ENCODE measurements at places on chromosomes 1 and 21. TPM values are rescaled to one million over a fixed set of nuclear protein-coding genes. Genes with fewer than 3 reads are reported as not detected.
A peak's percentile ranks its signal among the peaks of the same experiment; 100 is the strongest.

DNA sequence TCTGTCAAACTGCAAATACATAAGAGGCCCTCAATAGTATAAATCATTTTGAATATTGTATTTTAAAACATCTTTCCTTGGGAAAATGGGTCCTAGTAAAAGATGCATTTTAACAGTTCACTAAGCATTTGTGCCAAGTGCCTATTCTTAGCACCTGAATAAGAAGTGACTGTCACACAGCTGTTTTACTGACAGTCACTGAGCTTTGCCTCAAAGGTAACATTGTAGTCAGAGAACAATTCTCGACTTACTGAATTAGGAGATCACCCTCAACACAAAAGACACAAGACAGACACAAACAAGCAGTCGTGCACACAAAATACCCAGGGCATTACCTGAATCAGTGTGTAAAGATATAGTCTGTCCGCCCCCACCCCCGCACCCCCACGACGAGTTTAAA lies 408 bp downstream of the ESRRG start:
- DNase-seq, result peak; percentile 55

Gene OXCT2
- 2.1 TPM for total RNA-seq

Gene C1orf141
- not detected for total RNA-seq

- no peak for DNase-seq
Observed at GRCh38 chr1:119651641-119652040, 3.6 kb upstream of the ZNF697 start.

- no peak for DNase-seq
Observed at GRCh38 chr1:175272361-175272760, 79.8 kb upstream of the KIAA0040 start.

GRCh38 chr1:116878804-116879477 lies 30.8 kb upstream of the PTGFRN start:
- DNase-seq, result peak; percentile 64

GRCh38 chr1:83746234-83746633 lies 252.7 kb downstream of the TTLL7 start:
- no peak for DNase-seq

- no peak for DNase-seq
Observed at GRCh38 chr1:11960715-11961114, 19.5 kb upstream of the MFN2 start.

DNA sequence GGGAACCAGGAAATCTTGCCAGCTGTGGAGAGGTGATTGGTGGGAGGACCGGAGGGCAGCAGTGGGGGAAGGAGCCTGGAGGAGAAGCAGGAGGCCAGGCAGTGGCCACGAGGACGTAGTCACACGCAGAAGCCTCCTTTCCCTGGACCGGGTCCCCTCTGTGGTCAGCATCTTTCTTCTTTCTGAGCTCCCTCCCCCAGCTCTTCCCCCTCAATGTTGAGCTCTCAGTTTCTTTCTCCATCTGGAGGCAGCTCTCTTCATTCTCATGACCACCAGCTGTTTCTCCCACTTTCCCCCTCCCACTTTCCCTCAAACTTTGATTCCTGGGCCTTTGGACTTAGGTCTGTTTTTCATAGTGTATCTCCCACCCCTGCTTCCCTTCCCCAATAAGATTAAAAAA lies 18.3 kb downstream of the KIRREL1 start:
- DNase-seq, result no peak

DNA sequence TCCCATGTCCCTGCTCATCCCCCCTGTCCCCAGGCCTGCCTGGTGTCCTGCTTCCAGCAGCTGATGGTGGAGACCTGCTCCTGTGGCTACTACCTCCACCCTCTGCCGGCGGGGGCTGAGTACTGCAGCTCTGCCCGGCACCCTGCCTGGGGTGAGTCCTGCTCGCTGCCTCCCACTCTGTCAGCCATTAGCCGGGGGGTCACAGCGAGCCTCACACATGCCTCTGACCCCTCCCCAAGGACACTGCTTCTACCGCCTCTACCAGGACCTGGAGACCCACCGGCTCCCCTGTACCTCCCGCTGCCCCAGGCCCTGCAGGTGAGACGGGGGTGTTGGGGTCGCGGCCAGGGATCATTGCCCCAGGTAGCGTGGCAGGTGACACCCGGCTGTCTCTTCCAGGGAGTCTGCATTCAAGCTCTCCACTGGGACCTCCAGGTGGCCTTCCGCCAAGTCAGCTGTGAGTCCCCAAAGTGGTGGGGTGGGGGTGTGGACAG lies 10.0 kb downstream of the SCNN1D start:
- peak; percentile 75 for DNase-seq

Gene ANKRD45
- total RNA-seq, result 2.3 TPM

DNA sequence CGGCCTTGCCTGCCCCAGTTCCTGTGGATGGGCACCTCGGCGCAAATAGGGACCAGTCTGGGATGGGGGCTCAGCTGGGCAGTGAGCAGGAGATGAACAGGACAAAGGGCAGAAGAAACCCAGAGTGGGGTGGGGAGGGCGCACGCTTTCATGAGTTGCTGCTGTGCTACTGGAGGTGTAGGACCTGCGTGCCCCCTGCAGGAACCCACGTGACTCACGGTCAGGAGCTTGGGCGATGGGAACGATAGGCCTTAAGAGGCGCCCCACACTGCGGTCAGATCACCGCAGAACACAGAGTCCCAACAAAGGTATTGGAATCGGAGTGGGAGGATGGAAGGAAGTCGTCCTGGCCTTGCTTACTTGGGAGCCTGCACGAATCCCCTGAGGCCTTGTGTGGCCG lies 17.2 kb downstream of the PRDM15 start:
- no peak for DNase-seq

- no peak for DNase-seq
Observed at GRCh38 chr1:68197891-68198290, 34.4 kb downstream of the WLS start.

Gene MROH7
- total RNA-seq, result 0.34 TPM

DNA sequence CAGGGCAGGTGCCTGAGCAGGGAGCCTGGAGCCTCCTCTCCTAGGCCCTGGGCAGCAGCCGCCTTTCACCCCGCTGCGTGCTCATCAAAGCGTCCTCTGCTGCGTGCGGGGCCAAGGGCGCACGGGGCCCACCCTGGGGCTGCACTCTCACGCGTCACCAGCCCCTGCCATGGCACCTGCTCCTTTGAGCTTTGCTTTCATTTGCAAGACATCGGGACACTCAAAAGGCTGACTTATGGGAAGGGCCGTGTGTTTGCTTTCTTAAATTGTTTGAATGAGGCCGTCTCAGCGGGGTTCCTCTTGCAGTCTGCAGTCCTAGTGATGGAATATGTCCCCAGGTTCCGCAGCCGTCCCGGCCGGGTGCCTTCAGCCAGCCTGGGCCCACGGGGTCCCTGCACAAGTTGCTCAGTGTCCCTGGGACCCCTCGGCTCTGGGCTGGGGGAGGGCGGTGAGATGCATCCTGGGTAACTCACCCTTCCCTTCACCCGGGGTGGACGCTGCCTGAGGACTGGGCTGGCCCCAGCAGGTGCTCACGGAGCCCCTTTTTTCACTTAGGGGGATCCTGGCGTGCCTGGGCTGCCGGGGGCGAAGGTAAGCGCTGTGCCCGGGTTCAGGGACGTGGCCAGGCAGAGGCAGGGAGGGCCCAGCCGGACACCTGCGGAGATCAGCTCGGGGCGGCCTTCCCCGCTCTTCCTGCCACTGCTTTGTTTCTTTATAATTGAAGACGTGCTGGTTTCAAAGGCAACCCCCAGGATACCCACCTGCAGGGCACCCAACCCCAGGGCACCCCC lies 53.1 kb downstream of the SLC19A1 start:
- peak; percentile 52 for DNase-seq

Gene HTR6
- not detected for total RNA-seq

DNA sequence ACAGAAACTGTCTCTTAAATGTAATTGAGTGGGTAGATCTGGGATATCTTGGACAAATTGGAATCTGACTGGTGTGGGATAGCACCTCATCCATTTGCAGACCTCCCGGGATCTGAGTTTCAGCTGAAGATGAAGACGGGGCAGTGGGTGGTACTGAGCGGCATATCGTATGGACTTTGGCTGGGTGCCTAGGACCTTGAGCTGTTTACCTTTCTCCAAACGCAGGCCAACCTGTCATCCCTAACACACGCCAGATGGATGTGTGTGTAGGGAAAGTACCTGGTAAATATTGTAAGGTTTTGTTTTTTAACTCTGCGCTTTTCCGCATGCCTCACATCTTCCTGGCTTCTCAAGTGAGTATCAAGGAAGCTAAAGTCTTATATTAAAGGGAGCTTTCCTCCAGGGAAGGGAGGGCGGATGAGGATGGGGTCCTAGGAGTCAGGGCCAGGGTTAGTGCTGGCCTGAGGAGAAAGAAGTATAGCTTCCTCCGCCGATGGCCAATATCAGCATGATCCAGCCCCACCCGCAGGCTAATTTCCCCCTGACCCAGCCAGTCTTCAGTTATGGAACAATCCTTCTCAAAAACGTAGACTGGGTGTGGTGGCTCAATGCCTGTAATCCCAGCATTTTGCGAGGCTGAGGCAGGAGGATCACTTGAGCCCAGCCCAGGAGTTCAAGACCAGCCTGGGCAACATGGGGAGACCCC lies 26.2 kb downstream of the ATP8B2 start:
- DNase-seq, result no peak

Gene CSF3R
- total RNA-seq, result 0.56 TPM
